Central memory CD8-positive, alpha-beta T cell (primary cell): ENCODE measurements at places on chromosomes 12 and 14.

- H3K36me3 ChIP-seq = peaks cover 6% of the 10 kb centered on the region
- no peak for DNase-seq
- H3K4me1 ChIP-seq = peaks cover 30% of the 10 kb centered on the region
- H3K4me3 ChIP-seq = no peak overlapping the region
- no peaks in the 10 kb centered on the region for H3K27me3 ChIP-seq
- no peak overlapping the region for H3K27ac ChIP-seq
Measured at GRCh38 chr14:101962503-101962874, 1.9 kb upstream of the DYNC1H1 start.

GRCh38 chr12:126685636-126686035 lies 1581.3 kb upstream of the TMEM132C start:
- peaks cover 9% of the 10 kb centered on the region for H3K27me3 ChIP-seq
- H3K36me3 ChIP-seq = no peaks in the 10 kb centered on the region
- no peaks in the 10 kb centered on the region for H3K4me1 ChIP-seq

DNA sequence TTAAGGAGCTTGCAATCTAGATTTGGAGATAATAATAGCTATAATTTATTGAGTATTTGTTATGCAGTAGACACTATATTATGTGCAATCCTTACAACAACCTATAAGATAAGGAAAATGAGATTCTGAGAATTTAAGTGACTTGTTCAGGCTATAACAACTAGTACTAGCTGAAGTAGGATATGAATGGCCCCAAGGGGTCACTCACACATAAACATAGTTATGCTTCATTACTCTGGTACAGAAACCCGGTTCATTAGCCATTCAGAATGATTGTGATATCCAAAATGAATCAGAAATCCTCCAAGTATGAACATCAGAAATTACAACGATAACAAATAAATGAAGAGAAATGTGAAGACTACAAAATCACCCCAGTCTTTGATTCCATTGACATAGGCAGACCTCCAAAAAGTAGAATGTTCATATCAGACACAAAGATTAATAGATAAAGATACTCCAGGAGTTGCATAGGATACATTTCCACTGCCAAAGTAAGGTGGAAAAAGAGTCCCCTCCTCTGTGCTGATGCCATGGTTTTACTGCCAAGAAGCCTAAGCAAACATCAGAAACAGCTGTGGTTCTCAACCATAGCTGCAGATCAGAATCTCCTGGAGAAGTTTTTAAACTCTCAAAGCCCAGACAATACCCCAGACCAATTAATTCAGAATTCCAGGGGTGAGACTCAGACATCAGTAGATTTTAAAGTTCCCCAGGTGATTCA lies 8.6 kb upstream of the NID2 start:
- no peak overlapping the region for H3K27ac ChIP-seq
- H3K36me3 ChIP-seq = peaks cover 2% of the 10 kb centered on the region
- no peak overlapping the region for H3K4me3 ChIP-seq
- DNase-seq = no peak
- H3K4me1 ChIP-seq = peaks cover 6% of the 10 kb centered on the region

DNA sequence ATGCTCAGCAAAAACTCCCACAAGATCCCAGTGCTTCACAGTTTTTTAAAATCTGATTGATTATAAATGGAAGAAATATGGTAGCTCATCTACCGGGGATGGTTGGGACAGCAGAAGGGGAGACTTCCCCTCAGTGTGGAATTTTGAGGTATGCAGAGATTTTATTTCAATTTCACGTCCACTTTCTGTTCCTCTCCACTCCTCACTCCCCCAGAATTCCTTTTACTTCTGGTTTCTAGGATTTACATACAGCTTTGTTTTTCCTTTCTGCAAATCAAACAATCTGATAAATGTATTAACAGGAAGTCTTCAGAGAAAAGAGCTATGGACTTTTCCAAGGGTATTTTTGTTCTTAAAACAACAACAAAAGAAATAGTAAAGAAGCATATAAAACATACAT lies 181.5 kb upstream of the ARHGAP5 start:
- no peaks in the 10 kb centered on the region for H3K4me1 ChIP-seq
- H3K4me3 ChIP-seq = no peak overlapping the region
- peaks cover 42% of the 10 kb centered on the region for H3K27me3 ChIP-seq
- H3K36me3 ChIP-seq = no peaks in the 10 kb centered on the region
- no peak overlapping the region for H3K27ac ChIP-seq

GRCh38 chr14:60482743-60483142 lies 3.1 kb downstream of the C14orf39 start:
- no peaks in the 10 kb centered on the region for H3K4me1 ChIP-seq
- no peak overlapping the region for H3K27ac ChIP-seq
- H3K36me3 ChIP-seq = no peaks in the 10 kb centered on the region
- no peak for DNase-seq
- H3K27me3 ChIP-seq = peaks cover 31% of the 10 kb centered on the region

DNA sequence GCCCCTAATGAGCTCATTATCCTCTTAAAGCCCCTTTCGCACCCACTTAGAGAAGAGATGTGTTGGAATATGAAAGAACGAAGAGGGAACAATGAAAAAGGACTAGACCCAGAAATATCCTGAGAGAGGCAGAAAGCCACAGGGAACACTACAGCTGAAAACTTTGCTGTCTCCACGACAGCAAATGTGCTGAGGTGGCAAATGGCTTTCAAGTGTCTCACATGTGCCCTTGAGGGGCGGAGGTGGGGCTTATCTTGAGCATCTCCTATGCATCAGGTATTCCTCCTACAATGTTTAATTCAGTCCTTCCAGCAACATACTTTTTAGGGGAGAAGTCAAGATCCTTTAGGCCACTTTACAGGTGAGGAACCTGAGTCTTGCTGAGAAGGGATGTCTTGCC lies 62.9 kb downstream of the WSCD2 start:
- DNase-seq = no peak
- no peak overlapping the region for H3K27ac ChIP-seq
- no peaks in the 10 kb centered on the region for H3K4me1 ChIP-seq

DNA sequence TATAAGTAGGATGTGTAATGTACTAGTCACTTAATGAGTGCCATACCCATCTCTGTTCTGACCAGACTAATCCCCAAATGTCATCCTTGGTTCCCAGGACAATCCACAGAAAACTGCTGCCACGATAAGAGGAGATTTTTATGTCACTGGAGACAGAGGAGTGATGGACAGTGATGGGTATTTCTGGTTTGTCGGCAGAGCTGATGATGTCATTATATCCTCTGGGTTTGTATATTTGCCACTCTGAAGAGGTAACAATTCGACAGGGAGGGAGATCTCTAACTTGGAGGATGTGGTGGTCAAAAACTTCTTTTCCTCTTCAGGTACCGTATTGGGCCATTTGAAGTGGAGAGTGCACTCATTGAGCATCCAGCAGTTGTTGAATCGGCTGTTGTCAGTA lies 20.3 kb downstream of the ACSM4 start:
- no peak overlapping the region for H3K27ac ChIP-seq
- H3K36me3 ChIP-seq = peaks cover 1% of the 10 kb centered on the region
- no peak for DNase-seq
- no peak overlapping the region for H3K4me3 ChIP-seq
- H3K27me3 ChIP-seq = peaks cover 13% of the 10 kb centered on the region

GRCh38 chr12:39788239-39788638 lies 168.6 kb upstream of the ABCD2 start:
- no peaks in the 10 kb centered on the region for H3K27me3 ChIP-seq
- H3K27ac ChIP-seq = no peak overlapping the region
- DNase-seq = no peak
- H3K4me1 ChIP-seq = no peaks in the 10 kb centered on the region
- no peaks in the 10 kb centered on the region for H3K36me3 ChIP-seq

DNA sequence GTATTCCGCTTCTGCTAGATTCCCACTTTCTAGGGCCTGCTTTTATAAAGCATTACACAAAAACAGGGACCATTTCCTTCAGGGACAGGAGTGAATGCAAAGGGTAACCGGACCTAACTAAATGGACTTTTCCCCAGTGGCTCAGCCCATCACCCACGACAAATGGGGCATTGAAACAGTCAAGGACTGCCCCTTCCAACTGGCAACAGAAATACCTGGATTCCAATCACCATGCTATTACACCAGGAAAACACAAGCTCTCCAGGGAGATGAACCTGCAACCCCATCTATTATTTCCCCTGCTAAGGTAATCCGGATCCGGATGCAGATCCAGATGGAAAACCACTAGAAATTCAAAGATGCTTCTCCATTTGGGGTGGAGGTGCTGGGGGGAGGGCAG lies 1.0 kb downstream of the MPHOSPH9 start:
- no peak for DNase-seq
- H3K36me3 ChIP-seq = peaks cover 26% of the 10 kb centered on the region
- H3K27me3 ChIP-seq = no peaks in the 10 kb centered on the region
- H3K27ac ChIP-seq = peak overlapping the region; percentile 94
- H3K4me3 ChIP-seq = peak overlapping the region; percentile 95

DNA sequence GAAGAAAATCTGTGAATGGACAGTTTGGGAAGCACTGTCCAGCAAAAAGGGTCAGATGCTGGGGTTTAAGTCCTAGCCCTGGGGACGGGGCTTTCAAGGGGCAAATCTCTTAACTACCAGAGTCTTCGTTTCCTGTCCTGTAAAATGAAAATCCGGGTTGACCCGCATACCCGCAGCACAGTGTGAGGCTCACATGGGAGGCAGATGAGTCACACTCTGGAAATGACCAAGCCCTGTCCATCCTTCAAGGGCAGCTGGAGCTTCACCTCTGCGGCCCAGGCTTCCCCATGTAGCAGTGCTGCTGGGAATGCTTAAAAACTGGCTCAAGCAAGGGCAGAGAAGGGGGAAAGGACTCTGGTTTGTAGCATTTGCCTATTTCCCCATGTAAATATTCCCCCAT lies 19.0 kb downstream of the FAM181A start:
- H3K36me3 ChIP-seq = peaks cover 22% of the 10 kb centered on the region
- no peaks in the 10 kb centered on the region for H3K27me3 ChIP-seq
- DNase-seq = no peak

DNA sequence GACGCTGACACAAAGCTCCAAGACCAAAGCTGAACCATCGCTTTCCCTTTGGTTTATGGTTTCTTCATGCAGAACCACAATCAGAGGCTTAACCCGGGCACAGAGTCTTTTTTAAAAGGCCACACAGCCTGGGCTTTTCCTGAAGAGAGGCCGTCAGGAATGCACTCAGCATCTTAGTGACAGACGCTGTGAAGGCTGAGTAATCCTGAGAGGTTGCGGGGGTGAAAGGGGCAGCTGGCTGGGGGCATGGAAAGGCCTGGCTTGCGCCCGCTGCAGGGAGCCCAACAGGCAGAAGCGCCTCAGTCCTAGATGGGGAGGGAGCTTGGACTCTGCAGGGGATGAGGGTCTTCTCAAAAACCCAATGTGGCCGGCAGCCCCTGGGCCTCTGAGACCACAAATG lies 13.6 kb downstream of the CTDSP2 start:
- peaks cover 23% of the 10 kb centered on the region for H3K36me3 ChIP-seq
- peak overlapping the region; percentile 92 for H3K27ac ChIP-seq
- H3K4me3 ChIP-seq = peak overlapping the region; percentile 11
- H3K4me1 ChIP-seq = peaks cover 67% of the 10 kb centered on the region

DNA sequence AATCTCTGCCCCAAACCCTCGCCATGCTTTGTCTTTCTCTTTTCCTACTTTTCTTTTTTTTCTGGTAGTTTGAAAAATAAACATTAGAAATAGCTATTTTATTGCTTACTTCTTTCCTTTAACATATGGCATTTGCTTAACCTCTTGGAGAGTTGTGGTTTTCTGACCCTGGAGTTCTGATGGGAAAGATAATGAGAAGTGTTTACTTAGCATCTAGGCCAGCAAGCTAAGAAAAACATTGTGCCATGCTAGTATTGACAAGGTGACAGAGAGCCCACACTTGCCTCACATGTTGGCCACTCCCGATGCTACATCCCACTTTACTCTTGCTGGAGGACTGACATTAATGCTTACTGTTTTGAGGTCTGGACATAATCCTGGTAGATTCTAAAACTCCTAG lies 886.2 kb downstream of the DIO2 start:
- no peak for DNase-seq
- no peak overlapping the region for H3K27ac ChIP-seq
- H3K27me3 ChIP-seq = no peaks in the 10 kb centered on the region
- H3K36me3 ChIP-seq = no peaks in the 10 kb centered on the region
- H3K4me3 ChIP-seq = no peak overlapping the region

- H3K27me3 ChIP-seq = peaks cover 13% of the 10 kb centered on the region
- H3K36me3 ChIP-seq = peaks cover 1% of the 10 kb centered on the region
- DNase-seq = no peak
- no peak overlapping the region for H3K27ac ChIP-seq
- H3K4me1 ChIP-seq = no peaks in the 10 kb centered on the region
Measured at GRCh38 chr14:93173943-93174395, 10.7 kb downstream of the MOAP1 start.

DNA sequence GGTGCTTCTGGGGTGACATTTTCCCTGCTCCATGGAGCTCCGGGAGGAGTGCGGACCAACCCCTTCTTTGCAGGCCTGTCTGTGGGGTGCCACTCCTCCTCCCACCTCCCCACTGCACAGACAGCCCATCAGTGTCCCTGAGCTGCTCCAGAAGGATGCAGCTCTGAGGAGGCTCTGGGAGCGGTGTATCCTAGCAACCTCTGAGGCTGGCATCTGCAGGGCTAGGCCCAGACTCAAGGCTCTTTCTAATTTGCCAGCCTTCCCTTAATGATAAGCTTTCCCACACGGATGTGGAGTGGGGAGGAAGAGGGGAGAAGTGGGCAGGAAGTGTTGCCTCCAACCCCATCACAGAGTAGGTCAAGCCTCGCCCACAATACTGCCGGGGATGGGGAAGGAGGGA lies 59.7 kb downstream of the CALM1 start:
- no peak overlapping the region for H3K4me3 ChIP-seq
- H3K4me1 ChIP-seq = no peaks in the 10 kb centered on the region
- peaks cover 18% of the 10 kb centered on the region for H3K27me3 ChIP-seq
- H3K27ac ChIP-seq = no peak overlapping the region

GRCh38 chr12:53076461-53076860 lies 2.7 kb downstream of the SPRYD3 start:
- H3K27me3 ChIP-seq = no peaks in the 10 kb centered on the region
- H3K4me1 ChIP-seq = peaks cover 62% of the 10 kb centered on the region
- peaks cover 36% of the 10 kb centered on the region for H3K36me3 ChIP-seq
- no peak overlapping the region for H3K4me3 ChIP-seq
- no peak overlapping the region for H3K27ac ChIP-seq
- DNase-seq = no peak

GRCh38 chr12:62679608-62680007 lies 213.0 kb downstream of the MON2 start:
- no peak overlapping the region for H3K27ac ChIP-seq
- no peak overlapping the region for H3K4me3 ChIP-seq
- no peaks in the 10 kb centered on the region for H3K27me3 ChIP-seq
- DNase-seq = no peak
- H3K36me3 ChIP-seq = no peaks in the 10 kb centered on the region

- H3K36me3 ChIP-seq = no peaks in the 10 kb centered on the region
- no peak overlapping the region for H3K4me3 ChIP-seq
- no peak for DNase-seq
Measured at GRCh38 chr14:100867631-100868315, 35.7 kb downstream of the RTL1 start.

- H3K27ac ChIP-seq = no peak overlapping the region
- H3K36me3 ChIP-seq = no peaks in the 10 kb centered on the region
- peaks cover 5% of the 10 kb centered on the region for H3K4me1 ChIP-seq
- DNase-seq = no peak
Measured at GRCh38 chr14:72906316-72906715, 12.4 kb upstream of the DPF3 start.
